CD4-positive, alpha-beta T cell treated with Interleukin-17A for 4 hours (primary cell): ENCODE measurements at places on chromosomes 16 and 17.

- no peak for DNase-seq
Observed at GRCh38 chr17:41594363-41594915, 7.7 kb upstream of the KRT14 start.

GRCh38 chr17:64158406-64158805 lies 28.5 kb upstream of the ERN1 start:
- DNase-seq, result no peak

DNA sequence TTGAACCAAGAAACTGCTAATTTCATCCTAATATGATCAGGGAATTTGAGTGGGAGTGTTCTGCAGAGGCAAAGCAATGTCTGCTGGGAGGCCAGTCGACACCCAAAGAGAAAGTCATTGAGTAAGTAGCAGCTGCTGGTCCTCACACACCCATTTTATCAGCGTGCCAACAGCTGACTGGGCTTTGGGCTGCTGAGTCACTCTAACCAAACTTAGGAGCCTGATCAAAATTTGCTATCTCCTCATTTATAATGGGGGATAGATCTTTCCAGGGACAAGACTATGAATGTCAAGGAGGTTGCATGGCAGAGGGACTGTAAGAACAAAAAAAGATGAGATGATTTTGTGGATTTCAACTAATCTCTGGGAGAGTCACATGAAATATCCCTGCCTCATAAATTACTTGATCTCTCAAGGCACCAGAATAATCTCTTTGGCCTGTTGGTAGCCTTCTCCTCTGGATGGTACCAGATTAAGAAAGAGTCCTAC lies 32.9 kb downstream of the CPSF4L start:
- peak; percentile 40 for DNase-seq

DNA sequence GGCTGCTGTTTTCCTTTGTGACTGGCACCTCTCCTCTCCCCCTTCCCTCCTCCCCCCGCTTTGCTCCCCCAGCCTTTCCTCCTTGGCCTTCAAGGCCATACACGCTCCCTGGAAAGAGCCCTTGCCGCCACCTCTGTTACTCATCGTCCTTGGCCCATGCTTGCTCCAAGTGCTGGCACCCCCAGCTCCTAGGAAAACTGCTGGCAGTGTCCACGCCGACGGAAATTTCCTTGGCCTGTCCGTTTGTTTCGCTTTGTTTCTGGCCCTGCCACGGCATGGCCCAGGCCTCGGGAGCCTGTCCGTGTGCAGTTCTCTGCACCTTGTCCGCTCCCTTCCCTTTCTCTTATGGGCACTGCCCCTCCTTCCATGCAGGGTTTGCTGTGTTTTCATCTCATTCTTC lies 18.0 kb downstream of the CA5A start:
- DNase-seq, result no peak

- no peak for DNase-seq
Observed at GRCh38 chr17:75835654-75835987, 8.6 kb downstream of the UNC13D start.

- no peak for DNase-seq
Observed at GRCh38 chr16:82384017-82384416, 214.0 kb upstream of the MPHOSPH6 start.
